ENCODE measurements at places on chromosomes 1 and 21.

GRCh38 chr1:150537732-150538684, 11.2 kb upstream of the ADAMTSL4 start:
- DNase-seq, result no peak

DNA sequence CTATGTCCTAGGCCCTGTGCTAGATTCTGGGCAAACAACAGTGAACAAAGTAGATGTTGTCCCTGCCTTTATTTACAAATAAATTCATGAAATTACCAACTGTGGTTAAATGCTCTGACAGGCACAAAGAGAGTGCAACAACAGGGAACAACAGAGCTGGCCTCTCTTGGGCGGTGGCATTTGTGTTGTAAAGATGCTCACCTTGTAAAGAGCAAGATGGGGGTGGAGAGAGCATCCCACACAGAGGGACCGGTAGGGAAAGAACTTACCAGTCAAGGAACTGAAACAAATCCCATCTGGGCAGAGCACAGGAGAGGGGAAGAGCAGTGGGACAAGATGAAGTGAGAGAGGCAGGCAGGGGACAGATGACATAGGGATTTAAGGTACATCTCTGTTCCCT, 21.6 kb upstream of the SLC22A15 start:
- DNase-seq, result no peak

- no peak for DNase-seq
Measured at GRCh38 chr1:86823821-86824500, 90.0 kb downstream of the SELENOF start.

GRCh38 chr1:36947384-36947783, 86.9 kb downstream of the GRIK3 start:
- no peak for DNase-seq

DNA sequence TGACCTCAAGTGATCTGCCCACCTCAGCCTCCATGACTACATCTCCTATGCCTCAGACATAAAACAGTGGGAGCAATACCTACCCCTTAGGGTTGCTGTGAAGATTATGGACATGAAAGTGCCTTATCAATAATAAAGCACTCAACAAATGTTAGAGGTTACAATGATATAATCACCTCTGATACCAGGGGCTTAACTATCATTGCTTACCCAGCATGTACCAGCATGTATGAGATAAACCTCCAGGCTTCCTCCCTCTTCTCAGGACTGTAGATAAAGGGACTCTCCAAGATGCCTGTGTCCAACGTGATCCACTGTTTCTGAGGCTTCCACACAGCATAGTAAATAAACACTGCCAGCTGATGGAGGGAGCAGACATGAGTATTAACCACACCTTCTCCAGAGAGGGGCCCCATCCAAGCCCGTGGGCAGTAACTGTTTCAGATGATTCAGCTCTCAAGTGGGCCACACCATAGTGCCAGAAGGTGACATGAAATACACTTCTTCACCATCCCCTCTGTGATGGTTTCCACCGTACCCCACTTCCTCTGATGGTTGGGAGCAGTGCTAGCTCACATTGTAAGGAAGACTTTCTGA, 26.2 kb downstream of the RHBDL2 start:
- DNase-seq, result peak; percentile 70

DNA sequence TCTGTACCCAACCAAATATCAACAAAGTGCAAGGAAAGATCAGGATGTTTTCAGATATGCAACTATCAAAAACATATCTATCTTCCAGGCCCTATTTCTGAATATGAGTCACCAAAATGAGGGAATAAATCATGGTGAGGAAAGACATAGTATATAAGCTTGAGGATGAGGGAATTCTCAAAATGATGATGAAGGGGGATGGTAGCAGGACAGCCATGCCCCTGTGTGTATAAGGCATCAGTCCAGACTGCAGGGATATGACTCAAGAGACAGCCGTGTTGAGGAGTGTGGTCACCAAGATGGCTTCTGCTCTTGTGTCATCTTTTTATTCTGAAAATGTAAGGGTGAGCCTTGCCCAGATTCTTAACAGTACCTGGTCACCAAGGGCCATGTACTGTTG, 4.4 kb upstream of the WDR64 start:
- DNase-seq, result no peak

- no peak for DNase-seq
Measured at GRCh38 chr21:44653123-44653522, 1.3 kb downstream of the KRTAP12-4 start.

DNA sequence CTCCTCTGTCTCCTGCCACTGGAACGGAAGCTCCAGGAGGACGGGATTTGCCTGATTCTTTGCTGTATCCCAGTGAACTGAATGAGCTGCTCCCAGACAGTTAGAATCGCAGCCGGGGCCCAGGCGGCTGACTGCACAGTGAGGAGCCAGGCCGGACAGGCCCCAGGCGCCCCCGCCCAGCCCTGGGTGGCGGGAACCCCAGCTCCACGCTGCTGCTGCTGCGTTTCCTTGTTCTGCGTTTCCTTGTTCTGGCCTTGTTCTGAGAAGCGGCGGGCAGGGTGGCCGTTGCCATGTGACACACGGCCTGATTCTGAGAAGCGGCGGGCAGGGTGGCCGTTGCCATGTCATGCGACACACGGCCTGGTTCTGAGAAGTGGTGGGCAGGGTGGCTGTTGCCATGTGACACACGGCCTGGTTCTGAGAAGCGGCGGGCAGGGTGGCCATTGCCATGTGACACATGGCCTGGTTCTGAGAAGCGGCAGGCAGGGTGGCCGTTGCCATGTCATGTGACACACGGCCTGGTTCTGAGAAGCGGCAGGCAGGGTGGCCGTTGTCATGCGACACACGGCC, 56.2 kb downstream of the SLC37A1 start:
- no peak for DNase-seq

GRCh38 chr1:36530261-36530660, 47.5 kb upstream of the CSF3R start:
- no peak for DNase-seq

DNA sequence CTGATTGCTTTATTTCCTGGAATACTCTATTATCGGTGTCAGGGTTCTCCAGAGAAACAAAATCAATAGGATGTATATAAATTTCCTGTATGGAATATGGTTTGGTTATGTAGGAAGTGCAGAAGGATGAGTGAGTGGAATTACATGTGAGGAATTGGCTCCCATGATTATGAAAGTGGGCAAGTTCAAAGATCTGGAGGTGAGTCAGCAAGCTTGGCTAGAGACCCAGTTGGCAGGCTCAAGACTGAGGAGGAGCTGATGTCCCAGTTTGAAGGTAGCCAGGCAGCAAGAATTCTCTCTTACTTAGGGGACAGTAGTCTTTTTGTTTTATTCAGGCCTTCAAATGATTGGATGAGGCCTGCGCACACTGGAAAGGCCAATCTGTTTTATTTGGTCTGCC, 57.5 kb downstream of the MAP3K7CL start:
- no peak for DNase-seq

DNA sequence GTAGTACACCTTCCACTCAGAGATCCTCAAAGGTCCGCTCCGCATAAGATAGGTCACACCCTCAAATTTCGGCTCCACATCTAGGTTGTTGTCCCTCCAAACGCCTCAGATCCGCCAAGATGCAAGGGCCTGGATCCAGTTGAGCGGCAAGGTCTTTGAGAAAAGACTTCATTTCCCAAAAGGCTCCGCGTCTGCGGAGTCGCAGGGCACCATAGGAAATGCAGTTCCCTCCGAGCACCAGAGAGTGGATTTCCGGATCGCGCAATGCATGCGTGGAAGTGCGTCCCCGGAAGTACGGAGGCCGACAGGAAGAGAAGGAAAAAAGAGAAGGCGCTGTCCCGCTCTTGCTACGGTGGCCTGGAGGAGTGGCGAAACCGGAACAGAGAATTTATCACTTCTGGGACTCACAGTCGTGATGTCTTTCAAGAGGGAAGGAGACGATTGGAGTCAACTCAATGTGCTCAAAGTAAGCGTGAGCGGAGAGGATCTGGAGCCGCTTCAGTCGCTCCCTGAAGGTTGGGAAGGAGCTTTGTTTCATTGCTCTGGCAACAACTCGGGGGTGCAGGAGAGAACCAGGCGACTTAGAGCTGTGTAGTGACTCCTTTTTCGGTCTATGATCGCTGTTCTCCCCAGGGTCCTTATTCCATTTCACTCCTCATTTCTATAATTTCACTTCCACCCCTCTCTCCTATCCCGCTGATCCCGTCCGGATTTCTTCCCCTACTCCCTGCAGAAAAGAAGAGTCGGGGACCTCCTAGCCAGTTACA, at the start of the genes LYSMD1 and SCNM1:
TSS of gene LYSMD1 (minus strand) at position 165 of the 767 bp plus-strand sequence. CDS start 644 bp downstream, outside the sequence.
TSS of gene SCNM1 (plus strand) at position 407 of the 767 bp plus-strand sequence. CDS start at position 416, 9 bp downstream.
- peak; percentile 100 for DNase-seq

DNA sequence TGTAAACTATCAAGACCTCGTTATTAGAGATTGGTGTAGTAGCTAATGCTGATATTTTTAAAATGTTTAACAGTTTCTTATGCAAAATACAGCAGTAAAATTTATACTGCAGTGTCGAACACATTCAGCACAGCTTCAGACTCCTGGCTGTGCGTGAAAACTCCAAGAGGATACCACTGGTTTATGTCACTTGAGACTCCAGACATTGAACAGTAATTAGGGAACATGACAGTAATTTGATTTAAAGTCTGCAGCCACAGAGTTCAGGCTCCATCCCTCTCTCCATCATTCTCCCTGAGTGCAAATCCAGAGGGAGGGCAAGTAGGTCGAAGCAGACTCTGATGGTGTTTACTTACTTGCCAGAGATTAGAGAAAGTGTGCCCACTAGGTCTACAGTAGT, 94.2 kb downstream of the AK5 start:
- no peak for DNase-seq

DNA sequence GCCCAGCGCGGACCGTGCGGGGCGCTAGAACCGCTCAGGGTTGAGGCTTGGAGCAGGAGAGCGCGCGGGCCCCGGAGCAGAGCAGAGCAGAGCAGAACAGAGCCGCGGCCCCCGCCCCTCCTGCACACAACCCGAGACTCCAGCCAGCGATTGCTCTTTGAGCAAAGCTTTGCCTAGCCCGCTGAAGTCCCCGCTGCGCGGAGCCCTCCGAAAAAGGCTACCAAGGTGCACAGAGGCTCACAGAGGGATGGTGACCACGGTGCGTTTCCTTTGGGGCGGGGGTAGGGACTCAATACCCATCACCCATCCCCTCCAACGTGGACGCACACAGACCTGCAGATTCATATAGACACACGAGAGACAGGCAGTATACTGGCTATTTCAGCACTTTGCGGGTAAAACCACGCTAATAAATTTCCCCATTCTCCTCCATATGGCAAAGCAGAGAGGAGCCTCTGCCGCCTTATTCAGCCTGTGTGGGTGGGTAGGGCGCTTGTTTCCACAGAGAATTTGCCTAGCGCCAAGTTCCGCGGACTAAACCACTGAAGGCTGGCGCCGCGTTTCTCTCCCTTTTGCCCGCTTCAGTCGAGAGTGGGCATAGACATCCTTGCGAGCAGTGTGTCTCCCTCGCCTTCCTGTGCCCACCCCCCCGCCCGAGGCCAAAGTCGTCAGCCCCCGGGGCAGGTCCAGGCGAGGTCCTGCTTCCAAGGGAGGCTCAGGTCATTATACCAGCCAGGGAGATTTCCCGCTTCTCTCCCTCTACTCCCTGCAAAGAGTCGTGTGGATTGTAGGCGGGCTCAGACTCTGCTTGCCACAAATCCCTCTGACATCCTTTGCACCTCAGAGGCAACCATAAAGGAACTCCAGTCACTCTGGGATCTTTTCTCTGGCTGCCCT, 8.5 kb downstream of the HLX start:
- peak; percentile 65 for DNase-seq

DNA sequence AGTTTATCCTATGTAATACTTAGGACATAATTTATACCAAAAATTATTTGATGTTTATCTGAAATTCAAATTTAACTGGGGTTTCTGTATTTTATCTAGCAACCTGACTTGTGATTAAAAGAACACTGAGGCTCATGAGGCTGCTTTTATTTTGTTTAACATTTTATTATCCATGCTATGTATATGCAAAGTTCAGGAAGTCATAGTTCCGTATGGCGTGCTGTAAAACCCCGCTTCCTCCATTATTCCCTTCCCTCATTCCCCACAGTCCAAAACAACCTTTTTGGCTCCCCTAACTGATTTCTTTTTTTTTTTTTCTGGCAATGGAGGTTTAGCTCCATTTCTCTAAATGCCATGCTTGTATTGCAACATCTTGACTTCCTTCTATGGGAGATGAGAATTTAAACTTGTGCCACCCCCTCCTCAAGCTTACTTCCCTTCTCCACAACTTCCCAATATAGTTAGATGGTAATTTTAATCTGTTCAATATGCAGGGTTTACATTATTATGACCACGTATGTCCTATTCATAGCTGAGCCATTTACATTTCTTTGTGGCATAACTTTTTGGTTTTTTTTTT, 138.0 kb upstream of the DNAH14 start:
- peak; percentile 8 for DNase-seq

DNA sequence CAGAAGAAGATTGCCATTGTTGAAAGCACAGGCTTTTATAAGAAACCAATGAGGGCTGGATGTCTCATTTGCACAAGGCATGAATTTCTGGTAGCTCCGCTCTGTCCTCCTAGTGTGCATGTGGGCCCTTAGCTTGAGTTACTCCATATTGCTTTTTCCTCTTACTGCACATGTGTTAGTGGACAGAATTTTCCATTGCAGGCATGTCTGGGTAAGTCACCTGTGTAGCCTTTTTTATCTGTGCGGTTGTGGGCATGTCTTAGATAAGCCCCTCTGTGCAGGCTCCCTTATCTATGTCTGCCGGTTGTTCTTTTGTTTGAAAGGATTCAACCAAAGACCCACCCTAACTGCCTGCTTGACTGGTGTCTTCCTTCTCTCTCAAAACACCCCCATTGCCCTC, 7.2 kb upstream of the CLCA1 start:
- DNase-seq, result no peak

All from common myeloid progenitor, CD34-positive (primary cell).